ENCODE measurements at places on chromosomes 12 and 14. TPM values are rescaled to one million over a fixed set of nuclear protein-coding genes. Genes with fewer than 3 reads are reported as not detected.

The HOXC13 gene
- total RNA-seq = not detected

The GNB3 gene
- 0.14 TPM for total RNA-seq

The CCDC60 gene
- 0.68 TPM for total RNA-seq

The TPH2 gene
- not detected for total RNA-seq

- no peak for DNase-seq
Observed at GRCh38 chr14:50594577-50595316, 34.8 kb downstream of the ATL1 start.

DNA sequence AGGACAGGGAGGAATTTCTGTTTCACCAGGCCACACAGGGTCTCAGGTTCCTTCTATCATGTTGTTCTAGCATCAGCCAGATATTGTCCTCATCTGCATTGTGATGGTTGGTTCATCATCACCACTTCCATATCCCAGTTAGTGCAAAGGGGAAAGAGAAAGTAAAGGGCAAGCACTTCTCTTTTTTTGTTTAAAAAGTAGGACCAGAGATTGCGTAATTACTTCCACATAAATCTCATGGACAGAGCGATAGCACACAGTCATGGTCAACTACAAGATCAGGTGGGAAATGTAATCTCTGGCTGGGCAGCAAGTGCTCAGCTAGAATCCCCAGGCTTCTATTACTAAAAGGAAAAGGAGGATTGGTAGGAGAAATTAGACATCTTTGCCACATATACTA, 155.1 kb downstream of the KIF21A start:
- DNase-seq = no peak

- no peak for DNase-seq
Observed at GRCh38 chr12:31732926-31733548, 4.2 kb upstream of the AMN1 start.

GRCh38 chr14:95196268-95196667, 38.9 kb upstream of the DICER1 start:
- DNase-seq = no peak

DNA sequence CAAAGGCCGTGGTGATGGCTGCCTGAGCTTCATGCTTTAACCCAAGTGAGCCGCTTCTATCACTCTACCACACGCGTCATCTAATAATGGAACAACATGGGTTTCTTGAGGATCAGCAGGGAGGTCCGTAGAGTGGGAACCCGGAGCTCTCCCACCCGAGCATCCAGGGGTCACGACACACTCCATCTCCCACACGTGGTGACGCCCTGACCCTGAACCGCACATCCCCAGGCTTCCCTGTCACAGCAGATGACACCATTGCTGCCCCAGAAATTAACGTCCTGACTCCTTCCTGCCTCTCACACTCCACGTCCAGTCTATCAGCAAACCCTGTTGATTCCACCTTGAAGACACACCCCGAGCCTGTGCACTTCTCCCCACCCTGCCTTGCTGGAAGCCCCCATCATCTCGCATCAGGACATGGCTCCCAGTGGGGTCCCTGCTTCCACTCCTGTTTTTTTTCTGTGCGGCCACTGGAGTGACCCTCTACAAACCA, 163.2 kb downstream of the PIWIL1 start:
- no peak for DNase-seq

DNA sequence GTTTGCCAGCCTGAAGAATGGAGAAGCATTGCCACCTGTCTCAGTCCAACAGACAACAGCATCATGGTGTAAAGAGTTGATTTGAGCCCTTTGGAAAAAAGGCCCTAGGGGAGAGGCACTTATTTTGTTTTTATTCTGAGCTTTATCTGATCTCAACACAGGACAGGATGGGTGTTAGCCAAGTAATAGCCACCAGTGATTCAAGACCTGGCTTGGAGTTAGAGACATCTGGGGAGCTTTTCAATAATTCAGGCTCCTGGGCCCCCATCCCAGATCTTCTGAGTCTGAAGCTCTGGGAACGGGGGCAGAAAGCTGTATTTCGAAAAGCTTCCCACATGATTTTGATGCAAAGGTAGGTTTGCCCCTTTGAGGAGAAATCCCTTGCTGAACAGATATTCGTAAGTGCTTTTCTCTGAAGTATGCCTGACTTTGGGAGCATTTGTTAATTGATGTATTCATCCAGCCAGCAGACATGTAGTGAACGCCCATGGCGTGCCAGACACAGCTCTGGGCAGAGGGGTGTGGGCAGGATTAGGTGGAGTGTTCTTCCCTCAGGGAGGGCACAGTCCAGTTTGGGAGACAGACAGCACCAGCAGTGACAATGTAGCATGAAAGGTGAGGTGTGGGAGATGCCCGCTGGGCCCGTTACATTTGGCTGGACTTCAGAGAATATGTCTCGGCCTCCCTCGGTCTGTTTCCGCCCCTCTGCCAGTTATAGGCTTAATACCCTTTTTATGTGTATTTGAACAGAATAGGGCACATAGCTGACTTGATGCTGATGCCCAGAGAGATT, 72.5 kb downstream of the TSPAN9 start:
- DNase-seq = no peak

- DNase-seq = no peak
Observed at GRCh38 chr12:113537751-113538087, 66.0 kb upstream of the LHX5 start.

GRCh38 chr14:79165471-79166090, 995.4 kb downstream of the NRXN3 start:
- no peak for DNase-seq
